Left kidney (tissue), 8 donors: ENCODE measurements at places on chromosomes 6 and 20. TPM values are rescaled to one million over a fixed set of nuclear protein-coding genes. Genes with fewer than 3 reads are reported as not detected.

DNA sequence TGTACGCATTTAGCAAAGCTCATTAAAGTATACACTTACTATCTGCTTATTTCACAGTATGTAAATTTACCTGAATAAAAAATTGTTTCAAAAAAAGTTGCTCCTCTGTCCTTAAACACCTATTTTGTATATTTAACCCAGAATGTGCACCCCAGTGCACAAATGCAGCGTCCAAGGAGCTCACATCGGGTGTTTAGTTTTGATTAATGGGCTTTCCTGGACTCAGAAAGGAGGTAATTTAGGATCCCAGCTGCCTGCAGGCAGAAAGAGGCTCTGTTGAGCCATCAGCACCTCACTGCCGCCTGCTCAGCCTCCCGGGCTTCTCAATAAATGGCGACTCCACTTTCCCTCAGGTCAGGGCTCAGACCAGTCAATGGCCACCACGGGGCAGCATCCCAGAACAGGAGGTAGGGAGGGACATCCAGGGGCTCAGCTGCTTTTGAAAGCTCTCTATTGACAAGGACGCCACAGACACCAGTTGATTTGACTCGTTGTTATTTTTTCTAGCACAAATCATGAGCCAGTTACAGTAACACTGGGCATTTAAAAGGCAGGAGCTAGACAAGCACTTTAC is 70.2 kb upstream of the TBC1D7 start:
- DNase-seq = no peak

GRCh38 chr20:1776681-1777475 is 118.3 kb upstream of the SIRPA start:
- DNase-seq = peak; percentile 90

- DNase-seq = no peak
Measured at GRCh38 chr6:147260091-147260490, 55.9 kb downstream of the STXBP5 start.

DNA sequence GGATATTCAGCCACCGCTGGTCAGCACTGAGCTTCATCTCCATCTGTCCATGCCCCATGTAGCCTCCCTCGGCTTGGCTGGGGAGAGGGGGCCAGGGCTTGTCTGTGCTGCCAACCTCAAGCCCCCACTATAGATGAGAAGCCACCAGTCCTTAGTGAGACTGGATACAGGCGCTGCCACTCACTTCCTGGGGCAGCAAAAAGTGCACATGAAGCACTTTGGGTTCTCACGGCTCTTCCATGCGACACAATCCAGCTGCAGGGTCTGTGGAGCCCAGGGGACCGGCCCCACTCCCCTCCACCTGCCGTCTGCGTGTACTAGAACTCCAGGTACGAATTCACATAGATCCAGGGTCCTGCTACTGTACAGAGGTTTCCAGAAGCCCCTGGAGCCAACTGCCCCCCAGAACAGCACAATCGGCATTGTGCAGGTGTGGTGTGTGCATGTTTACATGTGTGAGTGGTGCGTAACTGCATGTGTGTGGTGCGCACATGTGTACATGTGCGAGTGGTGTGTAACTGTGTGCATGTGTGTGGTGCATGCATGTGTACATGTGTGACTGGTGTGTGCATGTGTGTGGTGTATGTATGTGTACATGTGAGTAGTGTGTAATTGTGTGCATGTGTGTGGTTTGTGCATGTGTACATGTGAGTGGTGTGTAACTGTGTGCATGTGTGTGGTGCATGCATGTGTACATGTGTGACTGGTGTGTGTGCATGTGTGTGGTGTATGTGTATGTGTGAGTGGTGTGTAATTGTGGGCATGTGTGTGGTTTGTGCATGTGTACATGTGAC is 4.9 kb downstream of the FRMD1 start:
- DNase-seq = no peak

DNA sequence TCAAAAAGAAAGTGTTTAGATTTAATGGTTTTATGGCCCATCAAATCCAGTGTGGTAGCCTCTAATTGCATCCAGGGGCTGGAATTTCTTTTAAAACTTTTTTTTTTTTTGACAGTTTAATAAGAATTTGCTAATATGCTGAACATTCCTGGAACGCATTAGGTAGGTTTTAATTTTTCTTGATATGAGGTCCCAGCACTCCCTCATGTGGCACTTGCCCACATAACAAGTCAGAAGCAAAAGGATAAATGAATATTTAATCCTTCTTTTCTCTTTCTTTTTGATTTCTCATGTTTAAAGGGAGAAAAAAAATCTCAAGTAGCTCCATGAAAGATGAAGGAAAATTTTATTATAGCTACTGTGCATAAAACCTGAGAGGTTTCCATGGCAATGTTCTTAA is 13.5 kb downstream of the HAO1 start:
- DNase-seq = no peak

- DNase-seq = no peak
Measured at GRCh38 chr6:41073968-41074691, 1.4 kb downstream of the NFYA start.

GRCh38 chr20:62595491-62595890 is 46.8 kb upstream of the SLCO4A1 start:
- no peak for DNase-seq

DNA sequence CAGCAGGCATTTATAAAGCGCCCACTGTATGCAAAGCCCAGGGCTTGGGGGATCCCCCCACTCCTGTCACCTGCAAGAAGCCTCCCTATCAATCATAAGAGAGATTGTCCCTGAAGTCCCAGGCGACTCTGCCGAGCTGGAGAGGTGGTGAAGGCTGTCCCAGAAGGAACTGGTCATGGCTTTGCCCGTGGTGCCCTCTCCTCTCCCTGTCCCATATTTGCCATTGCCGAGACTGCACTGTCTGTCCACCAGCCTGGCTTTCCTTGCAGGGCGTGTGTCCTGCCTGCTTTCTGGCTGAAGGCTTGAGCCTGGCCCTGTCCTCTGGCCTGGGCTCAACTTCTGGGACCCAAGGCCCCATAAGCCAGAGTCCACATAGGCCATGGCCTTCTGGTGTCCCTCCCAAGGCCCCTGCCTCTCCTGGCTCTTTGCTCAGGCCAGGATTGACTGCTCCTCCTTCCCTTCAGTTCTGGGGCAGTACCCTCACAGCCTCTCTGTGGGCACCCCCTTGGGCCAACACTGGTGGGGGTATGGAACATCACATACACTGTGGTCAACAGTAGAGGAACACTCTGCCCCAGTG is 46.9 kb downstream of the CPXM1 start:
- DNase-seq = no peak

GRCh38 chr6:128259029-128259724 is 261.2 kb downstream of the PTPRK start:
- DNase-seq = no peak

DNA sequence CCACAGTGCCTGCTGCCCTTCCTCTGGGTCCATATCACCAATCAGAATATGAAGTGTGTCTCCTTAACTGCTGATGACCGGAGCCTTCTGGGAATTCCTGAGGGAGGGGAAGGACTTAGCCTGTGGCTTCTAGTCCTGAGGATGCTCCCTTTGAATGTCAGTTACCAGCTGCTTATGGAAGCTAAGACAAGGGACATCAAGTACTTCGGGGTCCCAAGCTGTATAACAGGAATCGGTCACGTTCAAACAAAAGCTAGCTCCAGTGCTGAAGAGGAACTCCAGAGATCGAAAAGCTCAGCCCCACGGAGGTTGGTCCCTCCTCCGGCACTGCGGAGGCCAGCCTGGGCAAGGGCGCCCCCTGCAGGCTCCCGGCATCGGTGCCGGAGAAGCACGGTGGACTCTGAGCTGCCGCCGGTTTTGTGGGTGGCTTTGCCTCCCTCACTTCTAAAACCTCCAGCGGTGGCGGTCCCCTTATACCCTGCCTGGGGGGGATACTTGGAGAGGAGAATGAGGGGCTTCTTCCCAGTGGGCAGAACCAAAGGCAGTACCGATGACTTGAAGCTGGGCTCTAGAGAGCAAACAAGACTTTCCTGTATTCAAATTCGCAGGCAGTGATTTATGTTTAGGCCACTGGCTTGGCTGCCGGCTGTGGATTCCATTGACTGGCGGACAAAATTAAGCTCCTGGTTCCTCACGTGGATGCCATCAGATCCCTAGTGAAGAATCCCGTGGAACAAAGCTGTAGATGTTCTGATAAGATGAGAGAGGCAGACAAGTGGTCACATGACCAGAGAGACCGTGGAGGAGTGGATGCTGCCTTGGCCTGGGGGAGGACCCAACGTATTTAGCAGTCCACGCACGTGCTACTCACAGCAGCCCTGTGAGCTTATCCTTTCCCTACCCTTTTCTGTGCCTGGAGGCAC is 16.2 kb upstream of the UBR2 start:
- peak; percentile 82 for DNase-seq

- no peak for DNase-seq
Measured at GRCh38 chr6:14282854-14283505, 165.4 kb downstream of the CD83 start.

GRCh38 chr20:38799203-38799602 is 6.3 kb upstream of the PPP1R16B start:
- peak; percentile 4 for DNase-seq

DNA sequence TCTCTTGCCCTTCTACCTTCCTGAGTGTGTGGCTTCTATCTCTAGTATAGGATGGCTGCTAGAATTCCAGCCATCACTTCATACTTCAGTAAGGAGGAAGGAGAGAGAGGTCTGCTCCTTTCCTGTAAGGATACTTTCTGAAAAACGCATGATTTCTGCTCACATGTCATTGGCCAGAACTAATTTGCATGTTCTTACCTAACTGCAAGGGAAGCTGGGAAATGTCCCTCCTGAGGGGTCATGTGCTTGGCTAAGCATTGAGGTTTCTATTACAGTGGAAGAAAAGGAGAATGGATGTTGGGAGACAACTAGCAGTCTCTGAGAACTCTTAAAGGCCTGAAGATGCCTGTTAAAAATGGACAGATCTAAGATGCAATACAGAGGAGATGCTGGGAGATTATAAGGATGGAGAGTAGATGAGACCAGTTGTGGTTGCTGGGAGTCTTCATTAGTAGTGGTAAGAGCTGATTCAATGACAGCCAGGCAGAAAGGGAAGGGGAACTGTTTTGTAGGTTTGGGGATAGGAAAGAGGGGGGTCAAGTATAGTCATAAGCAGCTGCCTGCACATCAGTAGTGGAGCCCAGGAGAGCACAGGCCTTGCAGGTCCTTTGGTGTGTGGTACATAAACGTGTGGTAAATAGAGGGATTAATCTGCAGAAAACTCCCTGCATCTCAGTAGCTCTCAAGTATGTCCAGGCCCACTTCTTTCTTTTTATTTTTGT is 20.2 kb downstream of the CDS2 start:
- DNase-seq = no peak

GRCh38 chr20:62740286-62741141 is 31.9 kb downstream of the NTSR1 start:
- DNase-seq = no peak

DNA sequence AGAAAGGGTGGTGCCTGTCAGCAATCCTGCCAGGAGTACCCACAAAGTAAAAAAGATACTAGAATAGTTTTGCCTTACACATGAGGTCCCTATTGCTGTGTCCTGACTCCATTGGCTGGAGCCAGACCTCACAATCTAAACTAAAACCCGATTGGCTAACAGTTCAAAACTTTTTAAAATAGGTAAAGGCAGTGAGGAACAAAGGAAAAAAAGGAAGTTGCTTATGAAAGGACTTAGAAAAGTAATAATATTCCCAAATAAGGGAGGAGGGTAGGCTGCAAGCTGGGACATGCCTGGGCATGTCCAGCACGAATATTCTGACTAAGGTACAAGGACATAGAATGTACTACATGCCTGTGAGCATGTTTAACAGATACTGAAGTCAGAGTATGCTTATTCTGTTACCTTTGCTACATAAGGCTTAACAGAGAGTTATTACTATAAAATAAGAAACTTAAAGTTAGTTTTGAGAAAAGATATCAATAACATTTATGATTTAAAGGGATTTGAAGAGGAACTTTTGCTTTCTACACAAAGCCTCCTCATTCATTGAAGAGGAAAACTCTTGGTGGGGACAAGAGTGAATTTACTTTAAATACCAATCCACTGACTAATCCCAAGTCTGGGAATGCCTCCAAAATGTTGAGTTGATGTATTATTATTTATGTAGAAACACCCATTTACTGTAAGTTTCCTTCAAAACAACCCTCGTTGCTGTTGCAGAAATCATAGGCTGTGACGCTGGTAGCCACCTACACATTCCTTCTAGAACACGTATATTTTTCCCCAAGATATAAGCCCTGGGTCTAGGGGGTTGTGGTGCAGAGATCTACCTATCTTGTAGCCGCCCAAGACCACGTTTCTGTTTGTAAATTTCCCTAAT is 8.2 kb upstream of the MTHFD1L start:
- peak; percentile 76 for DNase-seq

- DNase-seq = no peak
Measured at GRCh38 chr20:24668791-24669190, 199.4 kb downstream of the SYNDIG1 start.

DNA sequence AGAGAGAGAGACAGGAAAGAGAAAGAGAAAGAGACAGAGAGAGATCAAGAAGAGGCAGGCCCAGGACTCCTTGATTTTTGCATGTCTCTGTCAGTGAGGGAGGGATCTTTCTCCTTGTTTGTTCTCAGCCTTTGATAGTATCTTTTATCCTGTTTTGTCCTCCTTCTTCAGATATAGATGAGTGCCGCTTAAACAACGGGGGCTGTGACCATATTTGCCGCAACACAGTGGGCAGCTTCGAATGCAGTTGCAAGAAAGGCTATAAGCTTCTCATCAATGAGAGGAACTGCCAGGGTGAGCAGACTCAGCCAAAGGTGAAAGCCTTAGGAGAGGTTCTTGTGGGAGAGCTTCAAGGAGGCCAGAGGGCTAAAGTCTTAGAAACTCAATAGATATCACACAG is 20.0 kb upstream of the ZNF76 start:
- no peak for DNase-seq

DNA sequence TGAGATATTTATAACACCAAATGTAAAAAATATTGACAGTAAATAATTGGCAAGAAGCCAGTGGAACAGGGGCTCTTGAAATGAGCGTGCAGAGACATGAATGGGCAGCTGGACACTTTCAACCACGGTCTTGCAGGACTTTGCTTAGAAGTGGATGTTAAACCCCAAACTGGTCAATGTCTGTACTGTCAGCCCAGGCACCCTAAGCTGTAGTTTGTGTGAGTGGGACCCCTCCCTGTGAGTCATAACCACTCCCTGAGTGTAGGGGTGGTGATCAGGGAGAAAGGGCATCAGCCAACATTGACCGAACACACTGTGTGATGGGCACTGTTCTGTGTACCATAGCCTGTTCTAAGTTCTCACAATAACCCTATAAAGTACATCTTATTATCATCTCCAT is 108.6 kb downstream of the FIG4 start:
- no peak for DNase-seq

NRN1 gene
- 3.6 TPM for polyA plus RNA-seq

SIGLEC1 gene
- 1.1 TPM for polyA plus RNA-seq

C6orf163 gene
- polyA plus RNA-seq = 7.8 TPM

CST4 gene
- not detected for polyA plus RNA-seq

ZBP1 gene
- not detected for polyA plus RNA-seq

GRM4 gene
- 0.53 TPM for polyA plus RNA-seq

GNRH2 gene
- polyA plus RNA-seq = 0.73 TPM

FGD2 gene
- 2.5 TPM for polyA plus RNA-seq

TMEM200A gene
- polyA plus RNA-seq = 27.8 TPM

INSM1 gene
- polyA plus RNA-seq = not detected

OR5V1 gene
- polyA plus RNA-seq = not detected

C20orf144 gene
- polyA plus RNA-seq = 0.33 TPM
